Activated CD8-positive, alpha-beta memory T cell treated with anti-CD3 and anti-CD28 coated beads for 1 hour (primary cell): ENCODE measurements at places on chromosomes 2 and 18.

DNA sequence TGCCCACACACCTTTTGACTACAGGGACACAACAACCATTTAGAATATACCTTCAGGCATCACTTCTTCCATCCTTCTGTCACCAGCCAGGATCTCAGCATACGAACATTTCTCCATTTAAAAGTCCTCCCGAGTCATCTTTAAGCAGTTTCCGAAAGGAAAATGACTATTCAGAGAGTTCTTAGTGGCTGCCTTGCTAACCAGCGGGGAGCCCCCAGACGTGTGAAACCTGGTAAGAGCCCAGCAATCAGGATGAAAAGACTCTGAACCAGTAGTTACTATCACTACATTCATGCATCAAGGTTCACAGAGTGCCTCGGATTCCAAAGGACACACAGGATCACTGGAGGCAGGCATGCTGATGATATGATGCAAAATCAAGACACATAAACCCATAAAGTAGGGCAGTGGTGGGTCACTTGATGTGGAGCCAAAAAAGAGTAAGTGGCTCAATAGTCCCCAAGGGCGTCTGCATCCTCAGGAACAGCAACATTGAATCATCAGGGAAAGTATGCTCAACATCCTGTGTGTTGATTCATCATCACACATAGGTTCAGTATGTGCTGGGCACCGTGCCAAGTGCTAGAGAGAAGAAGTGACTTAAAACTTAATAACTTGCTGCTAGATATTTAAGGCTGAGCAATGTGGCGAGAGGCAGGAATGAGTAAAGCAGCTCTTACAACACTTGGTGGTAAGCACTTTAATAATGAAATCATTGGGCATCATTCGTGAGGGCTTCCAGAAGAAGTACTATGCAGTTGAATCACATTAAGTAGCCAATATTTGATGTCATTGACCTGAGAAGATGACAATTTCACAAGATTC is 4.4 kb downstream of the CCL20 start:
- peak; percentile 11 for DNase-seq

DNA sequence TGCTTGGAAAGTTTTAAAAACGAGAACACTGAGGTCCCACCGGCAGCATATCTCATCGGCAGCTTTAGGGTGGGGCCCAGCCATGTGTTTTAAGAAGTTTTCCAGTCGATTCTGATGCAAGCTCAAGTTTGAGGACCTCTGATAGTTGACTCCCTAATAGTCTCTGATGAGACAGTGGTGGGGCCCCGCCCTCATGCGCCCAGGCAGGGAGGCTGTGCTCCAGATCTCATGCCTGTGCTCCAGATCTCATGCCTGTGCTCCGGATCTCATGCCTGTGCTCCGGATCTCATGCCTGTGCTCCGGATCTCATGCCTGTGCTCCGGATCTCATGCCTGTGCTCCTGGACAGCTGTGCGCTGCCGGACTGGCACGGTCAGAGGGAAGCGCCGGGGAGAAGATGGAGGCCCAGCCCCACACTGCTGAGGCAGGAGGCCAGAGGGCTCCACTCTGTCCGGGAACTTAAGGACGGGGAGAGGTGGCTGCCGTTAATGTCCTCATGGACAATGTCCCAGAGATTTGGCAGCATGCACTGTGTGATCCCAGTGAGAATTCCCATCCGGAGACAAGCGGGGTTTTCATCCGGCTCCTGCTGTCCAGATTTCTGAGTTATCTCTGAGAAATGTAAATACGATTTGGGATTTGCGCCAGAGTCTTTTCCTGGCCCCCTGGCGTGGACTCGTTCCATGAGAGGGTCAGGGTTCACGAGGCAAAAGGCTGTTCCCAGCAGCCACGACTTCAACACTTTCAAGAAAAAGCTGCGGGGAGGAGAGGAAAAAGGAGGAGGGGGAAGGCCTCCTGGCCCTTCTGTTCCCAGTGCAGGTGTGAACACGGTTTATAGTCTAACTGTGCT is 9.4 kb upstream of the COLEC11 start:
- no peak for DNase-seq

- no peak for DNase-seq
Measured at GRCh38 chr2:163808406-163808805, 72.6 kb upstream of the FIGN start.

DNA sequence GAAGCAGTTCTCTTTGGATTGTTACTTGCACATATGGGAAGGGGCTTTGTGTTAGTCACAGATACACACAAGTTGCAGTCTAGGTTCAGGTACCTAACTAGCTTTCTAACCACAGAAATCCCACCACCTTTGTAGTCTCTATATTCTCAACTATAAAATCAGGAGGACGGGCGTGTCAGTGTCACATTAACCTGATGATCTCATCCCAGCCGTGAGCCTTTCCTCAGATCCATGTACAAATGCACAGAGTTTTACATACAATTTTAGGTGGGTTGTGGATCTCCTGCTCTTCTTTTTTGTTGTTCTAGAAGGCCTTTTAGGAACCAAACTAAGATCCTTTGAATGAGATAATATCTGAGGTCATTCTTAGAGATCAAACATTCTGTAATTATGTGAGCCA is 94.0 kb downstream of the ZNF532 start:
- DNase-seq, result no peak

- DNase-seq, result no peak
Measured at GRCh38 chr2:159411460-159411859, 125.0 kb upstream of the WDSUB1 start.

- no peak for DNase-seq
Measured at GRCh38 chr2:233846387-233847247, 7.7 kb downstream of the HJURP start.

GRCh38 chr2:47725808-47726207 is 57.1 kb upstream of the MSH6 start:
- DNase-seq, result no peak

- no peak for DNase-seq
Measured at GRCh38 chr2:136693966-136694365, 71.4 kb upstream of the THSD7B start.

- no peak for DNase-seq
Measured at GRCh38 chr2:163419000-163419830, 316.6 kb downstream of the FIGN start.

GRCh38 chr2:1010415-1010930 is 59.8 kb downstream of the SNTG2 start:
- no peak for DNase-seq

DNA sequence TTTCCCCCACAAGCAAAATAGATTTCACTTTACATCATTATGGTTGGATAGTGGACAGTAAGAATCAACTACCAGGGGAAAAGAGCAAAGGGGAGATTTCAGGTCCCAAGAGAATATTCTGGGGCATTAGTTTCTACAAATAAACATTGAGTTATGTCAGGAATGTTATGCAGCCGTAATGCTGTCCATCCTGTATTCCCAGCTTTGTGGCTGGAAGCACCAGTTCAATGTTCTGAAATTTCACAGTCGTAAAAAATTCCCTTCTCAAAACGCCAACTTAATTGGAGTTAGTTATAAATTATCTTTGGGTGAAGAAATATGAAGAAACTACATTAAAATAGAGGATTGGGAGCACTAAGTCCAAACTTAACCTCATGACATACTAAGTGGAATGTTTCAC is 141.5 kb upstream of the FIGN start:
- DNase-seq, result no peak

DNA sequence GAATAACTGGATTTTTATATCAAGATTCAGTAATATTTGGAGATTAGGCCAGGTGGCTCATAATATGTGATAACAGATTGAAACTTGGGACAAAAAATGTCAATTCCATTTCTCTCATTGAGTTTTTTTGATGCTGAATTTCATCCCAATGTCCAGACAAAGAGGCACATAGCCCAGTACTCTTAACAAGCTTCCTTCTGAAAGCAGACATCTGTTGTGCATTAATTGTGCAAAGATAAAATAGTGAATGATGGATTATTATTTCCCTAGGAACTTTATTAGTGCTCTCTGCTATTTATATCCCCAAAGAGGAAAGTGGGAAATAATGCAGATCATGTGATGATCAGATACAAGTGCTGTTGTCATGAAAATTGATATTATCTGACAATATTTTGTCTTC is 234.1 kb downstream of the CCDC102B start:
- no peak for DNase-seq

DNA sequence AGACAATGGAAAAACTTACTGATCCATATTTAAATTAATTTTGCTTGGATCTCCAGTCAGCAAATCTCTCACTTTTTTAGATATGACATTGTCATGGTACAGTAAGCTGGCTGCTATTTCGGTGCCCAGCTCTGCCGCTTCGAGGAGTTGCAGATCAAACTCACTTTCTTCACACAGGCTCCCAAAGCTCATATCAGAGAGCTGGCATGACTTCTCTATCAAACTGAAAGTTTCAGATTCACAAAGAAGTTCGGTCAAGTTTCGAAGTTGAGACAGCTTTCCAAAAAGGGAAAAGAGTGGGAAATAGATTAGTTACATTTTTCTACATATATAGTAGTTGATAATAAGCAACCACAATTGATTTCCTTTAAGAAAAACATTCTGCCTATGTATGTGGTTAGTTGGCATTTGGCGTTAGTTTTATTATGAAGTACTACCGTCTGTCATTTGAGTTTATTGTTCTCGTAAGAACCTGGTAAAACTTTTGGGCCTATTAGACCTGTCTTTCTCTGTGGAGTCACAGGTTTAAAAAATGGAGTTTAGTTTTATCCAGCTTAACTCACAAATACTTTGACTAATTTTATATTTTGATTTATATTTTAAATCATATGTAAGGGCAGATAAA is 118.8 kb downstream of the ABCA12 start:
- DNase-seq, result no peak

- no peak for DNase-seq
Measured at GRCh38 chr2:191636235-191636543, 41.7 kb upstream of the NABP1 start.

- DNase-seq, result no peak
Measured at GRCh38 chr2:218889937-218890336, 9.3 kb downstream of the WNT10A start.

- no peak for DNase-seq
Measured at GRCh38 chr2:164554487-164554886, 66.8 kb downstream of the GRB14 start.

DNA sequence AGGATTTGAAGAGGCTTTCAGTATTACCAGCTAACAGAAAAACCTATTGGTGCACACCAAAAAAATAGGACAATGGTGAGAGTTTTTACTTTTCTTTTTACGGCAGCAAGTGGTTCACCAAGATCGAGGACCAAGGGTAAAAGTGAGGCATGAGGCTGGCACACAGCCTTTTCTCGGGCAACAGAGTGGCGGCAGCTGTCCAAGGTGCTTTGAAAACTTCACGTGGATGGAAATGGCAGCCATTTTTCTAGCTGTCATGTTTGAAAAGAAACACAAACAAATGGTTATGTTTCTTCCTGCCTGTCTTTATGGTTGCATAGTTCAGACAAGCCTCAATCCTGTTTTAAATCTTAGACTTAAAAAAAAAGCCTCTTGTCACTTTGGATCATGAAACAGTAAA is 812.5 kb upstream of the CHAC2 start:
- DNase-seq, result no peak

GRCh38 chr18:59142274-59142673 is 2.6 kb downstream of the SEC11C start:
- DNase-seq, result no peak

DNA sequence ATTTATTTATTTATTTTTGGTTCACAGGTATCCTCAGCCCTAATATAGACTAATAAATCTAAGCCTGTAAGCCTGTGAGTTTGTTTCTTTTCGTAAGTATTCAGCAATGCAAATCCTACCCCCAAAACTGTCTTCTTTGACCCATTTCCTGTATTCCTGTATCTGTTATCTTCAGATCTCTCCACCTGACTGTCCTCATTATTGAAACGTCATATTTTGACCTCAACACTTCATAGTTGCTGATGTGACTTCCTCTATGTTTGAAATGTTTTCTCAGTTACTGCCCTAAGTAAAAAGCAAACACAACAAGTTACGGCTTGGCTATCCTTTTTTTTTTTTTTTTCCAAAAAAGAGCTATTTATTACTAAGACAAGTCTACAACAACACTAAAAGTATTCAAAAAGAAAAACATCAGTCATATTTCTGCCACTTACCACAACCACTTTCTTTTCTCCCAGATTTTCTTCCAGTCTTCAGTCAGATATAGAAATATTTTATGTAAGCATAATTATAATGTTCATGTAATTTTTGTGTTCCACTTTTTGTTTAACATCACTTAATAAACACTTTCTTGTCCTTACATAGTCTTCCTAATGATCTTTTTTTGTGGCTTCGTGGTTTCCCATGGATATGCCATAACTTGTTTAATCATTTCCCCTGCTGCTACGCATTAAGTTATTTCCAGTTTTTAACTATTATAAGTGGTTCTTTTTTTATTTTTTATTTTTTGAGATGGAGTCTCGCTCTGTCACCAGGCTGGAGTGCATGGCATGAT is 45.0 kb upstream of the EML4 start:
- DNase-seq, result no peak

GRCh38 chr2:28378679-28379584 is 13.7 kb upstream of the FOSL2 start:
- DNase-seq, result no peak

GRCh38 chr2:197893403-197894177 is 89.2 kb downstream of the PLCL1 start:
- DNase-seq, result no peak

- no peak for DNase-seq
Measured at GRCh38 chr2:64952511-64953482, 36.4 kb upstream of the SLC1A4 start.
